NCI-H1417 treated with DMSO at 0.1 percent for 48 hours (cell line): ENCODE measurements at places on chromosomes 3 and 15.

- DNase-seq = no peak
Measured at GRCh38 chr15:101043011-101043410, 123.9 kb downstream of the LRRK1 start.

DNA sequence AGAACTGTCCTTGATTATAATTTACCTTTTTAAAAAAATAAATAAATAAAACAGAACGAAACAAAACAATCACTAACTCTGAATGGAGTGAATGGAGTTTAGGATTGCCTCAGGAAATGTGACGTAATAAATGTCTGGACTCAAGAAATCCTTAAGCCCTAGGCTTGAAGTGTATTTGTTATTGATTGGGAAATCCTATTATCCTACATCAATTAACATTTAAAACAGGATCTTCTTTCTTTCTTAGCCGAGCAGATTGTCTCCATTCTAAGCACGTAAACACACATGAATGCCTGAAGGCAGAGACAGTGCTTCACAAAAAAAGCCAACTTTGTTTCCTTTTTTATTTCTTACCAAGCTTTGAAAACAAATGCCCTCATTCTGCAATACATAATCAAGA lies 33.4 kb downstream of the KAT2B start:
- DNase-seq = no peak

DNA sequence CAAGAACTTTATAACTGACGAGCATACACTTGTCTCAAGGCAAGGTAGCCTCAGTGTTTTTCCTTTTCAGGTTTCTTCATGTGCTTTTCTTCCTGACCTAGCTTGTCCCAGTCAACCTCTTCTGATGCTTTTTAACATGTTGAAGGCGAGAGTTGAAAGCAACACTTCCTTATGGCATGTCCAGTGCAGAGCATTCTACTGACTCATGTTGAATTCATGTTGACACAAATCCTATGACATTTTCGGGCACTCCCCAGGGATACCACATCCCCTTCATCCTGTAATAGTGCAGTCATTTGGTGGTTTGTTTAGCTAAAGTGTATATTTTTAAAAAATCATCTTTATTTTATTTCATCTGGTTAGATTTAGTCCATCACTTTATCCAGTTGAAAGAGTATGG lies 75.9 kb upstream of the CBLB start:
- no peak for DNase-seq

- DNase-seq = no peak
Measured at GRCh38 chr3:10561162-10561945, 56.0 kb upstream of the ATP2B2 start.

GRCh38 chr3:32499585-32499984 lies 3.1 kb downstream of the CMTM6 start:
- DNase-seq = no peak

DNA sequence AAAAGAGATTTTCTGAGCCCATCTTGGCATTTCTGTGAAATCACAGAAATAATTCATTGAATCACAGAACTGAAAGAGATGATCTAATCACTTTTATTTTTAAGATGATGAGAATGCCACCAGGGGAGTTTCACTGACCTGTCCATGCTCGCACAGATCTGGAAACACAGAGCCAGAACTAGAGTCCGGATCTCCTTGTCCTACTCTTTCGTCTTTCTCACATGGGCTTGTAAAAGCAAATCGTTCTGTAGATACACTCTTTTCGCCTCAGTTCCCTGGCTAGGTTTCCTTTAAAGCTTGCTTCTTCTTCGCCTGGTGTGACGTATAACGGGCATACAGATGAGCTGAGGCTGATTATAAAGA lies 122.5 kb upstream of the SPRED1 start:
- DNase-seq = no peak

- no peak for DNase-seq
Measured at GRCh38 chr15:58952751-58953150, 19.3 kb upstream of the SLTM start.

- DNase-seq = no peak
Measured at GRCh38 chr3:111610612-111611054, 15.5 kb upstream of the ZBED2 start.

GRCh38 chr3:30845606-30846005 lies 48.9 kb downstream of the GADL1 start:
- no peak for DNase-seq

DNA sequence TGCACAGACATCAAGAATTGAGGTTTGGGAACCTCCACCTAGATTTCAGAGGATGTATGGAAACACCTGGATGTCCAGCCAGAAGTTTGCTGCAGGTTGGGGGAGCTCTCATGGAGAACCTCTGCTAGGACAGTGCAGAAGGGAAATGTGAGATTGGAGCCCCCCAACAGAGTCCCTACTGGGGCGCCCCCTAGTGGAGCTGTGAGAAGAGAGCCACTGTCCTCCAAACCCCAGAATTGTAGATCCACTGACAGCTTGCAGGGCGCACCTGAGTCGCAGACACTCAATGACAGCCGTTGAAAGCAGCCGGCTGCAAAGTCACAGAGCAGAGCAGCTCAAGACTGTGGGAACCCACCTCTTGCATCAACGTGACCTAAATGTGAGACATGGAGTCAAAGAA lies 34.6 kb upstream of the EPHA6 start:
- no peak for DNase-seq

- DNase-seq = no peak
Measured at GRCh38 chr3:31572236-31573004, 39.7 kb downstream of the STT3B start.

GRCh38 chr15:93855181-93855826 lies 376.1 kb upstream of the MCTP2 start:
- DNase-seq = no peak

DNA sequence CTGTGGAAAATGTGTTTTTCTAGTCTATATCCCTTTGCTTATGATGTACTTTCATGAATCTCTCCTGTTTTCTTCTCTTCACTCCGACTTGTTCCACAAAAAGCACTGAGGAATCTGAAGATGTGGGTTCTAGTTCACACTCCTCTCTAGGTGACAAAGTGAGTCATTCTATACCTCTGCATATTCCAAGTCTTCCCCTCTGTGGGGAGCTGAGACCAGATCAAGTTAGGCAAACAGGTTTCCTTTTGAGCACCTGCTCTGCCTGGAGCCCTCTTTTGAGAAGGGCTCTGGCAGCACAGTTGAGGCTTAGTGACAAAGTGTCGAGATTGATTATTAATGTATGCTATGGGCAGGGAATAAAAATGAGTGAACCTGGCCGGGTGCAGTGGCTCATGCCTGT lies 82.4 kb upstream of the VGLL4 start:
- DNase-seq = no peak

DNA sequence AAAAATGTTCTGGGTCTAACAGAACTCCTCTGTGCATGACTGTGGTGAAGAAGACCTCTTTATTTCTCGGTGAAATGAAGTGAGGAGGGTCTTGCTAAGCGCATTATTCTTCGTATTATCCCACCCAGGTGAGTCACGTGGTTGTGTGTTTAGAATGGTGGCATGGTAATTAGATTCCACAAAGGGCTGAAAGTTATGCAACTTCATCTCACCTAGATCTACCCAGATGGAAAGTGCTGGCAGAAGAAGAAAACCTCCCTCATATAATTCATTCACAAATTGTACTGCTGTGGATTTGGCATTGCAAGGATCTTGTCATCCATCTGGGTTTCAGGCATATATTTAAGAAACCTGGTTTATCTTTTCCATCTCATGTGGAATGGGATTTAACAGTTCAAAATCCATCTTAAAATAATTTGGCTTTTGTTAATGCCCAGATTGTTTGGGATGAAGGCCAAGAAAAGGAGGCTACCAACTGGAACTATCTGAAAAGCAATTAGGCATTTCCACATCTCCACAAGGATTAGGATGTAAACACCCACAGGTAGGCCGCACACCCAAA lies 175.3 kb downstream of the PLCL2 start:
- DNase-seq = no peak

DNA sequence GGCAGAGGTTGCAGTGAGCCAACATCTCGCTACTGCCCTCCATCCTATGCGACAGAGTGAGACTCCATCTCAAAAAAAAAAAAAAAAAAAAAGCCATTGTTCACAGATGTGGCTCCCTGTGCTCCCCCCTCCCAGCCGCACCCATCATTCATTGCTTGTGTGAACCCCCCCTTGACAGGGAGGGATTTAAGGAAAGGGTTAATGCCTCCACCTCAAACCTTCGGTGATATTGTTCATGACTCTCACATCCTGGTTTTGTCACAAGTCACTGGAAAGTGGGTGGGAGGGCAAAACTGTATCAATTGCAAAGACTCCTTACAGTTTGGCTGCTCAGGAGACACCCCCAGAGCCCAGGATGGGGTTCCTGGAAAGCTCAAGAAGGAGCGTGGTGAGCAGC lies 7.7 kb downstream of the SLC6A6 start:
- DNase-seq = no peak

DNA sequence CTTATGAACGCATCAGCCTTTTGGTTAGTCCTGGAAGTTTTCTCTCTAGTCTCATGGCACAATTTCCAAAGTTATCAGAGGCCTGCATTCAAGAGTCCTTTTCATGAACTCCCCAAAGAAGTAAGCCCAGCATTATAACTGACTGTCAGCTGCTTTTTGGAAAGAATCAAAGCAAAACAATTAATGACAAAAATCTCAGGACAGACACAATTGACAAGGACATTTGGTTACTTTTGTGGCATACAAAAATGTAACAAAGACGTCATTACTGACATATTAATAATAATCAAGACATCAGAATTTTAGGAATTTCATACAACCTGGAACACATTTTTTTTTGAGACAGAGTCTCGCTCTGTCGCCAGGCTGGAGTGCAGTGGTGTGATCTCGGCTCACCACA lies 21.2 kb downstream of the KATNBL1 start:
- no peak for DNase-seq

DNA sequence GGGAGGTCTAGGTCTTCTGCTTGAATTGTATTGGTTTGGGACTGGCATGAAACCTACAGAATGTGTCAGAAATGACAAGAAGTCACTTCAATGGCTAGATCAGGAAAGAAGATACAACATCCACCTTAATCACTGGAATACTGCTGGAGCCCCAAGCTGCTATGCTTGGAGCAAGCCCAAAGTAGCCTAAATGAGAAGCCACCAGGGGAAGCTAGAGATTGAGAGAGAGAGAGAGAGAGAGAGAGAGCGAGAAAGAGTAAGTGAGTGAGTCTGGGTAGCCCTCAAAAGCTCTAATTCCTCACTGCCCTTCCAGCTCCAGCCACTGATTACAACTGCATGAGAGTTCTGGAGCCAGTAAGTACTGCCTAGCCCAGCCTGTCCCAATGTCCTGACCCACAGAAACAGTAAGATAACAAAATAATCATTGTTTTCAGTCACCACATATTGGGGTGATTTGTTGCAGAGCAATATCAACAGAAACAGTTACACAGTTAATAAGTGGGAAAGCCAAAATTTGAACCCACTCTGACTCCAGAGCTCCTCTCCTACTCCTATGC lies 529.2 kb upstream of the GOLIM4 start:
- no peak for DNase-seq

- no peak for DNase-seq
Measured at GRCh38 chr3:26233374-26233773, 389.2 kb upstream of the LRRC3B start.

GRCh38 chr3:127475975-127476705 lies 114.4 kb downstream of the TPRA1 start:
- no peak for DNase-seq

DNA sequence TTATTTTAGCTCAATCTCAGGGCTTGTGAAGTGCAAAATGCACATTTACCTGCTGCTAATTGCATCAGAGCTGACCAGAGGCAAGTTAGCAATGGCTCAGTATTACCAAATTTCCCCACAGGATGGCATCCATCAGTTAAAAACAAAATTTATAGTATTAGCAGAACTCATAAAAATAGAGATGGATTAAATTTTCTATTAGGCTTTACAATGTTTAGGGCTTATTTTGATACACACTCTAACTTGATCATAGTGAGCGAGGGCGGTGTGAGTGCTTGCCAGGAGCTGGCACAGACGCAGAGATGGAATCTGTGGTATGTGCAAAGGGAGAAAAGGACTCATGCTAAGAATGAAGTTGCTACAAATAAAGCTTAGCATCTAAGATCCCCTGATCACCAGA lies 241.0 kb downstream of the NSUN3 start:
- DNase-seq = no peak

- no peak for DNase-seq
Measured at GRCh38 chr3:196135693-196136639, 54.1 kb upstream of the TFRC start.

DNA sequence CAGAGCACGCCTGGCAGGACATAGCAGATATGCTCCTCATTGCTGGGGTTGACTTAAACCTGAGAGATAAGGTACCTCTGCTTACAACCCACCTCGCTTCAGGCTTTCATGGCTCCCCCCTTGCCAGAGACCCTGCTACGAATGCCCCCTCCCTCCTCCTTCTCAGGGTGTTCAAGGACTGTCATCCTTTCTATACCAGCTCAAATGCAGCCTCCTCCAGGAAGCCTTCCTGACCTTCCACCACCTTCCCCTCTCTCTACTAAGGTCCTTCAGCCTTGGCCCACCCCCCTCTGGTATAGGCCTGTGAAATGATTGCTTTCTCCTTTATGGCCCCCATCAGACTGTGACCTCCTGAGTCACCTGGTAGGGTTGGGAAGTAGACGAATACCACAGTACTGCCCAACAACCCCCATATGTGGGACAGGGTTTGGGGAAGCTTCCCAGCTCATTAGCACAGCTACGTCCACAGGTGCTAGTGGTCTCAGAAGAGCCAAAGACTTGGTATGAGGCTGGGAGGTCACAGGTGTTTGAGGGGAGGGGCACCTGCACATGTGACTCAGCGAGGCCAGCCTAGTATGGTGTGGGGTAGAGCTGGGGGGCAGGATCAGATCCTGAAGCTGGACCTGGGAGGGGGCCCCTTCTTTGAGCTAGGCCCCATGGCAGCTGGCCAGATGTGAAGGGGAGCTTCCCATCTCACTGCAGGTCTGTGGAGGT lies 32.0 kb downstream of the ANKDD1A start:
- no peak for DNase-seq

DNA sequence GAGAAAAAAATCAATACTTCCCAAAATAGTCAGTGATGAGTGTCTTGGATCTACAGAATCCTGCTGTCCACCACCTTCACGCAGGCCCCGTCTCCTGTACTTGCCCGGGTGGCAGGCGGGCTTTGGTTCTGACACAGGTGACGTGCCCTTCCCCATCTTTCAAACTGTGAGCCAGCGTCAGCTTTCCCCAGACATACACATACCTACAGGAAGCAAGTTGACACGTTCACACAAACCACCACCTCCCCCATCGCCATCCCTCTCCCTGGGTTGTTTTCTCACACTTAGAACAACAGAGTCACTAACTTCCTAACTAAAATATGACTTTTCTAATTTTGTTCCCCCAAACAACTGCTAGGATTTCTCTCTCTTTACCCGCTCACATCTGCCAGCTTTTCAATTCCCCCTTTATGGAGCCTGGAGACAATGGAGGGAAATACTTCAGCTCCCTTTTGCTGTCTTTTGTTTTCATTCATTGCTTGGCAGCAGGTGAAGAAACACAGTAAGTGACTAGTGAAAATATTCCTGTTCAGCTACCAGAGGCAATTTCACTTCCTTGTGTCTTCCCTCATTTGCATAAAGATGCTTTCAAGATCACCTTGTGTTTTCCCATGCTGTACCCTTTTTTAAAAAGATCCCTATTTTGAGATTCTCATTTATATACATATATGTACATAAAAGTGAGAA lies 248.3 kb downstream of the SLCO3A1 start:
- no peak for DNase-seq
